ENCODE measurements at places on chromosomes 3 and 15.

GRCh38 chr3:105334138-105334882 is 32.4 kb upstream of the ALCAM start:
- DNase-seq: peak; percentile 74

DNA sequence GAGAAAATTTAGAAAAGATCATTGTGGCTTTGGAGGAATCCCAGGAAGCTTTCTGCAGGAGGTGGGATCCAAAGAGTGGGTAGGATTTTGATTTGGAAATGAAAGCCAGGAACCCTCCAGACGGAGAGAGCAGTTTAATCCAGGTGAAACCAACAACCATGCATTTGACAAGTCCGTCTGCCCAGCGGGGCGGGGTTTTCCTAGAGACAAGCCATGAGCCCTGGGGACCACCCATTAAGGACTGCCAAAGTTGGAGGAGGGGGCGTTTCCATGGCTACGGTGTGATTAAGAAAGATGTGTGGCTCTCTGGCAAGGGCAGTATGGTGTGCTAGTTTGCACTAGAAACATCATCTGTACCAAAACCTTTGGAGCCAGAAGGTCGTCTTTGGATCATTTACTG is 53.4 kb downstream of the SRGAP3 start:
- no peak for DNase-seq

- peak; percentile 89 for DNase-seq
These were observed at the start of gene ALG3 for GRCh38 chr3:184248454-184249411. TSS of gene ALG3 (minus strand) at chr3:184248962. CDS start at chr3:184248940, 22 bp downstream.

DNA sequence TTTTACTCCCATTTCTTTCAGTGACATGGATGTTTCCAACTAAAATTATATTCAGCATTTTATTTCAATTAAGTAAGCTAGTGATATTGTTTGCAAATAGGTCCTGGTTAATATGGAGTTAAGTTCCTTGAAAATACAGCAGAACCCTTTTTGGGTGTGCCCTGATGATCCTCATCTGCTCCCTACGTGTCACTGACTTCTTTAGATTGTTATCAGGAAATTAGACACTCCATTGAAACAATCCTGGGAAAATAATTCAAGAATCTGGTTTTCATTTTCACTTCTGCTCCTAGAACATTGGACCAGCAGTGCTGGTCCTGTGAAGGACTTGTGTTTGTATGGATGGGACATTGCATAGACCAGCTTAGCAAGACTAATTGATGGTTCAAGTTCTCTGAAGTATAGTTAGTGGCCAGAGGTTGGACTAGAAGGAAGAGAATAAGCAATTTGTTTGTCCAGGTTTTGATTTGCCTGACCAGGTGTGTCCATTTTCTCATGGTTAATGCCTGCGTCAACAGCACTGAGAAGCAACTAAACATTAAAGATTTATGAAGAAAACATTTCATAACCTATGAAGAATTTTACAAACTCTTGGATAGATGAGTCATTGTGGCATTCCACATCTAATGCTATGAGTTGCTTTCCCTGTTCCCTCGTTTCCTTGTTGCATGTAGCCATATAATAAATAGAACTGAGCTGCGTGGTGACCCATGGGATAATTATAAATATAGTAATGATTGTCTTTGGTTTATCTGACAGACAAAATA is 95.8 kb downstream of the ZPLD1 start:
- peak; percentile 54 for DNase-seq

DNA sequence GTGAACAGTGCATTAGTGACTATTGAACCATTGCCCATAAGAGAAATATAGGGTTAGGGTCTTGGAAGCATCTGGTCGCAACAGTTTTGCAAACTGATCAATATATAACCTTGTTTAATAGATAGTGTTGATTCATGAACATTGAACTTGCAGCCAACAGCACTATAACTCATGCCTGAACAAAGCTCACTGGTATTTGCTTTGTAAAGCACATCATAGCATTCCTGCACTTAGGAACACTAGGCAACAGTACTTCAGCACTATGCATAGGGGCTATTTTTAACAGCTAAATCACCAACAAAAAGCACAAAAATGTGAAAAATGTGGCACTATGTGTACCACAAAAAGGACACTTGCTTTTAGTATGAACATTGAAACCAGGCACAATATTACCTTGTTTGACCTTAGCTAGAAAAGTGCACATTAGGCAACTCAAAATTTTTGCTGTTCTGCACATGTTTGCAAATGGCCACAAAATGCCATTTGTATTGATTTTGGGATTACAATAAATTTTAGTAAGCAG is 68.0 kb downstream of the OXNAD1 start:
- DNase-seq: peak; percentile 85

- peak; percentile 87 for DNase-seq
These were observed 98.3 kb upstream of the VGLL3 start for GRCh38 chr3:87088993-87089841.

DNA sequence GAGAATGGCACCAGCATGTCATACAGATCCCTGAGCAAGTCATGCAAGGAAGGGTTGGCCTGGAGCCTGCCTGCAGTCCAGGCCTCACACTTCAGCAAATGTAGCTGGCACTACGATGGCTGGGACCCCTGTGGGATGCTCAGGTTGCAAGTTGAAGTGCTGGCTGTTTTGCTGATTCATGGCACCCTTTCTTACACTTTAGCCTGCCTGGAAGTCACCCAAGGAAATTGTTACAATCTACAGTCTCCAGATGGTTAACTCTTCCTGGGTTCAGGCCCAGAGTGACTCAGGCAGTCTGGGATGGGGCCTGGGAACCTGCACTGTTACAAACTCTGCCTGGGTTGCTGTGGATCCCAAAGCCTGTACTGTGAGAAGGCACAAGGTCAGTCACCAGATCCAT is 91.0 kb upstream of the SLC6A11 start:
- DNase-seq: no peak

DNA sequence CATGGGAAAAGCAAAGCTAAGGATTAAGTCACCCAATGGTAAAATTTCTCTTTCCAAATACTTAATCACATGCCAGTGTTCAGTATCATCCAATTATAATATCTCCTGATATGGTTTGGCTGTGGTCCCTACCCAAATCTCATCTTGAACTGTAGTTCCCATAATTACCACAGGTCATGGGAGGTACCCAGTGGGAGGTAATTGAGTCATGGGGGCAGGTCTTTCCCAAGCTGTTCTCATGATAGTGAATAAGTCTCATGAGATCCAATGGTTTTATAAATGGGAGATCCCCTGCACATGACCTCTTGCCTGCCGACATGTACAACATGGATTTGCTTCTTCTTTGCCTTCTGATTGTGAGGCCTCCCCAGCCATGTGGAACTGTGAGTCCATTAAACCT is 26.1 kb upstream of the NMB start:
- peak; percentile 28 for DNase-seq

- no peak for DNase-seq
These were observed 26.7 kb downstream of the SACM1L start for GRCh38 chr3:45715945-45716344.

DNA sequence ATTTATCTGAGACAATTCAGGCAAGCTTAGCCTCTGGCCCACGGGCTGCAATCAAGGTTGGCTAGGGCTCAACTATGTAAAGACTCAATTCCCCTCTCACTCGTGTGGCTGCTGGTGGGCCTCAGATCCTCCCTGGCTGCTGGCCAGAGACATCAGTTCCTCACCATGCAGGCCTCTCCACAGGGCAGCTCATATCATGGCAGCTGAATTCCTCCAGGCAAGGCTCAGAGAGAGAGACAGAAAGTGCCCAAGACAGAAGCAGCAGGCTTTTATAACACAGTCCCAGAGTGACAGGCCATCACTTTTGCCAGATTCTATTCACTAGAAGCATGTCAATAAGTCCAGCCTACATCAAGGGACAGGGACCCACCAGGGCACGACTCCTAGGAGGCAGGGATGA is 63.2 kb downstream of the XXYLT1 start:
- DNase-seq: peak; percentile 66

DNA sequence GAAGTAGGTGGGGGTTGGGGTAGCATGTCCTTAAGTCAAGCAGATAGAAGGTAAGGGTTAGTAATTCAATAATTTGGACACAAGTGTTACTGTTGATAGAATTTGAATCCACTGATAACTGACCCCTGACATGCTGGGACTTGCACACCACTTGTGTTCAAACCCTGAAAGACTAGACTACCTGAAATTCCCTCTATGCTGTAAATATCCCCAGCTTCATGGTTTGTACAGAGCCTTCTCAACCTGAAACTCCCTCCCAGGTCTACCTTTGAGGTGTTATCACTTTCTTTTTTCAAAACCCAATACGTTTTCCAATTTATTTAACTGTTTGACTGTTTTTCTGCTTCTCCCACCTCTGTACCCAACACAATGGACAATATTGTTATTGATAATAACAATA is 459.6 kb downstream of the NLGN1 start:
- DNase-seq: no peak

DNA sequence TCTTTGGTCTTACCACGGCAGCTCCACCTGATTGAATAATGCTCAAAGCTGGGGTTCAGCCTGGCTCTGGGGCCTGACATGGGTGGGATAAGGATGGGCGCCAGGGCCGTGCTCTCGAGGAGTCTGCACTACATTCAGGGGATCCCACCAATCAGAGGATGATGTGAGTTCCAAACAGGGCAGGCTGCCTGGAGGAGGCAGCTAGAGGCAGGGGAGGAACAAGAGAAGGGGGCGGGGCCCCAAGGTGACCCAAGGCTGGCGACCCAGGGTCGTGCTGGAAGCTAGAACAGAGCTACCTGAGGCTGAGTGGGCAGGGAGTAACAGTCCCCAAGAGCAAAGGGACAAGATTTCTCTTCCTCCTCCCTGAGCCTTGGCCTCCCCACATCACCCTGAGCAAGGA is 56.1 kb downstream of the PCSK6 start:
- DNase-seq: no peak

DNA sequence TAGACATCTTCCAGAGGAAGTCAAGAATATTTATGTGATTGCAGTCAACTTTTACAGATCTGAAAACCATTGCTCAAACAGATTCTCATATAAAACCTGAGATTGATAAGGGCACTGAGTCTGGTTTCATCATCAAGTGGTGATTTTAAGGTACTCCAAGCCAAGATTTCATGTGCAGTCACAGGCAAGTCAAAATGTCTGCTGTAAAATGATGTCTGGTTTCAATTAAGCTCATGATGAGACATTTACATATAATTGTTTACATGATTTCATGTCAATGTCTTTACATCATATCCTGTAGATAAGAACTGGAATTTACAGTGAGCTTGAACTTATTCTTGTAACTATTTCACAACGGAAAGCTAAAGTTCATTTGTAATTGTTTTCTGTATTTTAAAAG is 1215.5 kb downstream of the ROBO2 start:
- peak; percentile 91 for DNase-seq

DNA sequence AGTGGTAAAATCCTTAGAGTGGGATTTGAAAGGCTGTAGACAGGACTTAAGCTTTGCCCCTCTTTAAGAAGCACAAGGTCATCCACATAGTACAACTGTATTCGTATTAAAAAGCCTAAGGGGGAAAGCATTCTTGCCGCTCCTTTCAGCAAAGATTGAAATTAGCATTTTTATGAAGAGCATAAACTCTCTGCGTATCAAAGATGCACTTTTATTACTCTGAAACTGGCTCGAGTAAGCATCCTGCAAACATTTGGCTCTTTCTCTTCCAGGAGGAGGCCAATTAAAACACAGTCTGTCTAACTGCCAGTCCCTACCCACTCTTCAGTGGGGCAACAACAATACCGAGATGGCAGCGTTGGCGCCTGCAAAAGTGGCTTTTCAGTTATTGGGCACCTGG is 192.5 kb upstream of the TPRG1 start:
- DNase-seq: no peak

DNA sequence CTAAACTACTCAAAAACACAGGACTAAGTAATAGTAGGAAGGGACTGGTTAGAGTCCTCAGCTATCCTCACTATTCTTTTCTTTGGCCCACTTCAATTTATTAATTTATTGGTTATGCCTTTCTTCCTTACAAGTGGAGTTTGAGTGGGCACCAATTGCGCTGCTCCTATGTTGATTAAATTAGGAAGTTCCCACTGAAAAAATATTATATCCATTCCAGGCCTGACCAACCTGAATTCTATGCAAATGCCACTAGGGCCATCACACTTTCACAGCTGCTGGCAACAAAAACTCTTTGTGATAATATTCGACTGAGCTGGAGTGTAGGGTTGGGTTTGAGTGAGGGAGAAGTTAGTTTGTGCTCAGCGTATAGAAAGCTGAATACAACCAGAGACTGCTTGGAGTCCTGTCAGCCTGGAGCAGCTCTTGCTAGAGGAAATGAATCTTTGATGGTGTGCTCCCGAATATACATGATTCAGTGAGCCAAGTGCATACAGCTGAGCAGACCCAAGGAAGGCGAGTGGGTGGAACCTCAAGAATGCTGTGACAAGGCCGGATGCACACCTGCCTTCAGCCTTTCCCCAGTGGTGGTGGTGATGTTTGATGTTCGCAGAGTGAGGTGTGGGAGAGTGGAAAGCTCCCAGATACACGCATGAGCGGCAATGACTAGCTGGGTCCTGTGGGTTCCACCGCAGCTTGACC is 1.5 kb downstream of the ARHGEF3 start:
- no peak for DNase-seq

DNA sequence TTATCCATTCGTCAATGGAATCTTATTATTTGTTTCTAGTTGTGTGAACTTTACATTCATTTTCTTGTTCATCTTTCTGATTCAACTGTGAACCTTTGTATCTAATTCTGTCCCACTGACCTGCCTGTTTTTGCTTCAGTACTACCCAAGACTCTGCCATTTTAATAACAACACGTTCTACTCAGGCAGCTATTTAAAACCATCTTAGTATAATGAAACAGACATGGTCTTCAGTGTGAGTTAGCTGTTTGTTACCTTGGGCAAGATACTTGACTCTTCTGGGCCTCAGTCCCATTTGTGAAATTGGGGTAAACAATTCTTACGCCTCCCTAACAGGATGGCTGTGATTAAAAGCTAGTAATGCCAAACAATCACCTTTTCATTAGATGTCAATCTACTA is 1.6 kb downstream of the BTBD1 start:
- DNase-seq: no peak

GRCh38 chr3:166195808-166196207 is 358.6 kb upstream of the BCHE start:
- DNase-seq: no peak

- peak; percentile 85 for DNase-seq
These were observed 215.2 kb upstream of the PRICKLE2 start for GRCh38 chr3:64440498-64440897.

DNA sequence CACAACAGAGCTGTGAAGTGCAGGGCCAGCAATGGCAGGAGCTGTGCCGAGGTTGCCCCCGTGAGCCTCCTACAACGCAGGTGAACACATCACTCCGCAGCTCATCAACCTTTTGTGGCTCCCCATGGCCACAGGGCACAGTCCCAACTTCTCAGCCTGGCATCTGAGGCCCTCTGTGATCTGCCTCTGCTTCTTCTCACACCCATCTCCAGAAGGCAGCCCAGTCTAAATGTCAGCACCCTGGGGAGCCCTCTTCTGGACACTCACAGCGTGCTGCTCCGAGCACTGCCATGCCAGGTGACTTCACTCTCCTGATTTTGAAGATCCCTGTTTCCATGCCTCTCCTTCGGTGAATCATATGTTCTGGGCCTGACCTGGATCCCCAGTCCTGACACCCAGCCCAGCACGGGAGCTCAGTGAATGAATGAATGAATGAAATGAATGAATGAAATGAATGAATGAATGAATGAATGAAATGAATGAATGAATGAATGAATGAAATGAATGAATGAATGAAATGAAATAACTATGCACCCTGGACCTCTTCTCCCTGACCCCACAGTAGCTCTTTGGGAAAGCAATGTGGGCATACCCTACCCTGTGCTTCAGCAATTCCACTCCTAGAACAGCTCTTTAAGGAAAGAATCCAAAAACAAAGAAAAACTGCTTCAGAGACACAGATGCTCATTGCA is 17.9 kb upstream of the SKIC8 start:
- DNase-seq: peak; percentile 33

GRCh38 chr3:120071259-120071658 is 23.0 kb downstream of the GSK3B start:
- DNase-seq: no peak

GRCh38 chr3:150168698-150169097 is 198.0 kb upstream of the PFN2 start:
- no peak for DNase-seq
